Stimulated activated CD4-positive, alpha-beta T cell treated with anti-CD3 and anti-CD28 coated beads, Interleukin-4, amount 100 ng/mL, for 4 hours (primary cell): ENCODE measurements at places on chromosomes 1 and 21.
A peak's percentile ranks its signal among the peaks of the same experiment; 100 is the strongest.

GRCh38 chr1:189646066-189646465 lies 831.6 kb downstream of the BRINP3 start:
- no peak for DNase-seq

DNA sequence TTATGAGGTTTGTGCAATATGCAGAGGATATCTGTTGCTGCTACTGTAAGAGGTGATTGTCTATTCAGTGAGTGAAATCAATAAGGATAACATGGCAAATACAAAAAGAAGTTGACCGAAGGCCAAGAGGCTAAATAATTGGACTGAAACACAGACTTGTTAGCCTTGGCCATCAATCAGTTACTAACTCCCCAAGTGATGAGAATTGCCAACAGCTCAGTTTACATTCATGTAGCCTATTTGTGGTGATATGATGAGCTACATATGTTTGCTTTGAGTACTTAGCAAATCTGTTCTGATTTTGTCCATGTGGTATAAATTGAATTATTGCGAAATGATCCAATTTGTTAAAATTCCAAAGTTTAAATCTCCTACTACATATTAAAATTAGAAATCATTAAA lies 68.6 kb upstream of the VAV3 start:
- no peak for DNase-seq

DNA sequence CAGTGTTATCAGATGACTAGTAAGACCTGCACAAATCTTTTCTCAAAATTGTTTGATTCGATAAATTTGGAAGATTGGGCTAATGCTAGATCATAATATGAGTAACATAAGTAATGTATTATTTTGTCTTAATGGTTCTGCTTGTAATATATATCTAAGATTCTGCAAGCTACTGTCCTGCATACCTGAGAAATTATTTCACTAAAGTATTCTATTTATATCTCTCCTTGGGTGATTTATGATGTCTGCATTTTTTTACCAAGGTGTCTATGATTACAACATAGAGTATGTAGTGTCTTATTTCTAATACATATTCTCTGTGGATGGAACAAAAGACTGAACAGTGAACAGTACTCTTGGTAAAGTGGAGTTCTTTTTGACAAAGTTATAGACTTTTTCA lies 166.6 kb downstream of the CLEC20A start:
- DNase-seq = no peak

GRCh38 chr1:31208361-31208945 lies 31.2 kb downstream of the NKAIN1 start:
- DNase-seq = no peak

- DNase-seq = peak; percentile 10
Measured at GRCh38 chr1:32180186-32181060, 948 bp downstream of the TXLNA start.

DNA sequence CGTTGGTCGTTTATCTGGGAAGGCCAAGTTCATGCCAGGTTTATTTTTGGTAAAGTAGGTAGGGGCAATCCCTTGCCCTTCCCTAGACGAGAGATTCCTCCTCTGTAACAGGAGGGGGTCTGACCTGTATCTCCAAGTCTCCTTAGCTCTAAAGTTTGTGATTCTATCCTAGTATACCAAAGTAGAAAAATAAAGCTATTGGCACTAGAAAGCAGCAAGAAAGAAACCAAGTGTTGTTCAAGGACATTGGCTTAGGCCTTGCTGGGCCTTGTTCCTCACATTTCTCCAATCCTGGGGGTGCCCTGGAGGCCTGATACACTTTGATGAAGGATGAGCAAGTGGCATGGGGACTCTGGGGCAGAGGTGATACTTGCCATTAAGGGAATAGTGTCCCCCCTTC lies 814 bp downstream of the MTARC2 start:
- DNase-seq = no peak

- DNase-seq = no peak
Measured at GRCh38 chr1:246515390-246516005, 8.4 kb upstream of the SMYD3 start.

DNA sequence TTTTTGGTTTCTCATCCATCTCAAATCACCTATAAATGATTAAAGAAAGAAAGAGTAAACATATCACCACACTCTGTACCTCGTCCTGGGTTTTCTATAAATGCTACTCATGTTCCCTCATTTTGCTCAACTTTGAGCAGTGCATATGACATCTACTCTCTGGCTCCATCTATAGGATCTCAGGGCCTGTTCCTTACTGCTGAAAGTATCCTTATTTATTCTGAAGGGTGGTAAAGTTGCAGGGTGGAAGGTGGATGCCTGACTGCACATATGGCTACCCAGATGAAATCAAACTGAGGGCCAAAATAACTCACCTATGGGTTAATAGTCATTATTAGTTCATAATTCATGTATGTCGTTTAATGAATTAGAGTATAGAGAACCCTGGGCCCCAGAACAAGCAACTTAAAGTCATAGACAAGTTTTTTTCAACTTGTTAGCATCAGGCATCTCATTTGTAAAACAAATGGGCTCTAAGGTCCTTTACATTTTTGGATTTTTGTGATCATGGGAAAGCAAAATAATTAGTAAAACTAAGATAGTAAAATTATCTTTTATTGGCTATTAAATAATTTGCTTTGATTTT lies 46.5 kb downstream of the NCF2 start:
- DNase-seq = no peak

GRCh38 chr1:36455386-36455785 lies 5.1 kb upstream of the OSCP1 start:
- no peak for DNase-seq

GRCh38 chr1:65255035-65255655 lies 54.2 kb upstream of the DNAJC6 start:
- no peak for DNase-seq

DNA sequence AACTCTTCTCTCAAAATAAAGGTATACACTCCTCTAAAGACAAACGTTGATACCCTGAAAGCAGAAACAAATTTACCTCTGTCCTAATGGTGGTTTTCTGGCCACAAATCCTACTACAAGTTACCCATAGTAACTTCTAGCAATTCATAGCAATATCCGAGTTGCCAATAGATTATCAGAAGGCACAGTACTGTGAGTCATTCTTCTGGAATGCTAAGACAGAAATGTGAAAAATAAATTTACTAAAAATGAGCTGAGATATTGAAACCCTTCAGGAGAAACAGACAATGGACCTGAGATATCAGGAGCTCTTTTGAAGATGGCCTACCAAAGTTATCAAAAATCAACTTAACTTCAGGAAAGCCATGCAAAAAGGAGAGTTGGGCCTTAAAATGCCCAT lies 715.0 kb upstream of the ADAMTS5 start:
- no peak for DNase-seq

DNA sequence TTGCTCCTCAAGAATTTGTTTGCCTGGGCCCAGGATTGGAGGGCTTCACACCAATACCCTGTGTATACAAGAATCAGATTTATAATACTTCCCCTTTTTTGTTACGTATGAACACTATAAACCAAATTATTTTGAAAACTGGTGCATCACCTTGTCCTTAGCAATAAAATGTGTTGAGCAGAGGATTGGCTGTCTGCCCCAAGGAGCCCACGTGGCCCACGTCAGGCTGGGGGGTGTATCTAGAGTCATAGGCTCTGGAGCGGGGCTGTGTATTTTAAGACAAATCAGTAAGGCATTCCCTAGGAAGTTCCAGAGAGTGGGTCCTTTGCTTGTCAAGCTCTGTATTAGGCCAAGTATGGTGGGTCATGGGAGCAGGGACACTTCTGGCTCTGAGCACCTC lies 2.0 kb upstream of the ST3GAL3 start:
- no peak for DNase-seq

- DNase-seq = no peak
Measured at GRCh38 chr1:154154534-154155191, at the start of gene NUP210L. Gene NUP210L (minus strand): TSS chr1:154155073.

GRCh38 chr1:187244623-187245022 lies 415.9 kb downstream of the PLA2G4A start:
- no peak for DNase-seq

DNA sequence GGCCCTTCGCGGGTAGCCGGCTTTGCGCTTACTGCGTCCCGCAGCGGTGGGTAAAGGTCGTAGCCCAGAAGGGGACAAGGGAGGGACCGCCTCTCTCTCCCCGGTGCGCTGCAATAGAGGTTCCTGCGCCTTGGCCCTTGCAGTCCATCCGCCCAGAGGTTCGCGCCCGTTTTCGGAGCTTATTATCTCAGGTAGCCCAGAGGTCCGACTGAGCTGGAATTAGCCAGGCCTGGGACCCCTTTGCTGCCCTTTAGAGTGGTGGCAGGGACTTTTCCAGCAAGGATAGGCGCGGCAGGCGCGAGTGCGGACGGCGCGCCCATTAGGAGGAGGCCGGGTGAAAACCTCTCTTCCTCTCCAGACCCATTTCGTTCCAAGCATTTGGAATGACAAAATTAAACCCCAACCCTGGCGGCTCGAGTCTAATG lies 5.0 kb downstream of the LHX4 start:
- no peak for DNase-seq

DNA sequence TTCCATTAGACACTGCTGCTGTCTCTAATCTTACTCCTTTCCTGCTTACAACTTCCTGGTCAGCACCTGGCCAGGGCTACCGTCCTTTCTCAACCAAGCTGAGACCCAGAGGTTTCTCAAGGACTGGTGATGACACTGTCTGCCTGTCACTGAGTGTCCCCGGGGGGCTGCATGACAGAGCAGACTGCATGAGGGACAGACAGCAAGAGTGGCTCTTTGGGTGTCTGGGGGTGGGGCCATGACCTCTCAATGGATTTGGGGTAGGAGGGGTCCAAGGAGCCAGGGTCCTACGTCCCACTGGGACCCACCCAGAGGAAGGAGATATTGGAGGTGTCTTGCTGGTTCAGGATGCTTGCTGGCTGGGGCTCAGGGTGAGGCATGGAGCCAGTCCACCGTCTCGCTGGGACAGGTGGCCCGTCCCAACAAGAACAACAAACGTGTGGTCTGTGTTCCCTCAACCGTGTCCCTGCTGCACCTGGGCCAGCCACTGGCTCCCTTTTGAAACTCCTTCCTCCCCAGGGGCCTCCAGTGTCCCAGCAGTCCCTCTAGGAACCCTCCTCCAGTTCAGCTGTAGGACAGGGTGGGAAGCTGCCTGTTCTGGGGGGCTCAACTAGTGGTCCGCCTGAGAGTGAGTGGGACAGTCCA lies 344.6 kb upstream of the AJAP1 start:
- DNase-seq = no peak

DNA sequence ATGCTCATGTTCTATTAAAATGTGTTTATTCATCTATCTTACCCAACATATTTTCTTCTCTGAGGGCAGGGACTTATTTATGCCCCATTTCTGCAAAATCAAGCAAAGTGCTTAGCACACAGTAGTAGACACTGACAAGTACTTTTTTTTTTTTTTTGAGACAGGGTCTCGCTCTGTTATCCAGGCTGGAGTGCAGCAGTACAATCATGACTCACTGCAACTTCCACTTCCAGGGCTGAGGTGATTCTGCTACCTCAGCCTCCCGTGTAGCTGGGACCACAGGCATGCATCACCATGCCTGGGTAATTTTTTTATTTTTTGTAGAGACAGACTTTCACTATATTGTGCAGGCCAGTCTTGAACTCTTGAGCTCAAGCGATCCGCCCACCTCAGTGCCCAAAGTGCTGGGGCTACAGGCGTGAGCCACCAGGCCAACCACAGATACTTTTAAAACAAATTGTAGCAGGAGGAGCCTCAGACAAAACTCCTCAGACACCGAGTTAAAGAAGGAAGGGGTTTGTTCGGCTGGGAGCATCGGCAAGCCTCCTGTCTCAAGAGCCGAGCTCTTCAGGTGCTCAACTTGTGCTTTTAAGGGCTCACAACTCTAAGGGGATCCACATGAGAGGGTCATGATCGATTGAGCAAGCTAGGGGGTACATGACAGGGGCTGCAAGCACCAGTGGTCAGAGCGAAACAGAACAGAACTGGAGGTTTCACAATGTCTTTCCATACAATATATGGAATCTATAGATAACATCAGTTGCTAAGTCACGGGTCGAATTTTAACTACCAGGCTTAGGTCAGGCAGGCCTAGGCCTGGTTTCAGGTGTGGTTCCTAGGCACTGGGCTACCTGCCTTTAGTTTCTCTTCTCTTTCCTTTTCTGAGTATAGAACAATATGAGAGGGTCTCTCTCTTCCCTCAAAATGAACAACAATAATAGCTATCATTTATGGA lies 5.7 kb upstream of the TMEM167B start:
- DNase-seq = no peak

DNA sequence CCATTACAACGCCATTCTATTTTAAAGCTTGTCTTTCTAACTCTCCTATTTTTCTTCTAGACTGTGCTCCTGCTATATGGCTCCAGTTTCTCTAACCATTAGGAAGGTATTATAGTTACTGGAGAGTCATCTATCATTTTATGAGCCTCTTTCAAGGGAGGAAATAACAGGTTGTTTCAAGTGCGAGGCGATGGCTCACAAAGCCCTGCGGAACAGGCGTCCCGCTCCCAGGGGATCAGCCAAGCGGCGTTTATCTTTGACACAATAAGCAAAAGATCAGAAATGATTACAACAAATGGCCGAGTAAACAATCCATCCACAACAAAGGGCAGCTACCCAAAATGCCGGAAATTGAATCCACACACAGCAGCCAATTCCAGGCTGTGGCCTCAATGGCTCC lies 249.5 kb upstream of the POU3F1 start:
- DNase-seq = no peak

DNA sequence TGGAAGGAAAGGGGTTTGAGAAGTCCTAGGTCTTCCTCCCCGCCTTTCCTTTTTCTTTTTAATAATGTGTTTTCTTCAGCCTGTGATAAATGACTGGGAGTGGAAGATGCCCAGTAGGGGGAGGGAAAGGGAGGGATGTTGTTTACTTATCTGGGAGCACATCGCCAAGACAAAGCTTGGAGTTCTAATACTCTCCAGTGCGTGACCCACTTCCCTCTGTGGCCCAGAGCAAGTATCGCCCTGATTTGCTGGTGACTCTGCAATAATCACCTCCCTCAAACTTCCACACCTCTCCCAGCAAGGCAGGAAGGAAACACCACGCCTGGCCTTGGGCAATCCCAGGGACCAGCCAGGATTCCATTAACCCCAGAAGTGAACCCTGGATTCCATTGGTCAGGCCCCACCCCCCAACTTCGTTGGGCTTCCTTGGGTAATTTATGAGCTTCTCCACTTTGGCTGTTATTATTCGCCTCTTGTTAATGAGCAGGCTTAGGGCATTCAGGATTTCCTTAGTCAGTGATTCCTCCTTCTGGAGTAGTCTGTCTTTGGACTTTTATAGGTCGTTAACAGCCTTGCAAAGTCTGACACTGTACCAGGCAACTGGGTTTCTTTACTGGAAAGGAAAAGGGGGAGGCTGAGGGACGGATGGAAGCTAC lies 24.3 kb upstream of the GRHL3 start:
- DNase-seq = no peak

DNA sequence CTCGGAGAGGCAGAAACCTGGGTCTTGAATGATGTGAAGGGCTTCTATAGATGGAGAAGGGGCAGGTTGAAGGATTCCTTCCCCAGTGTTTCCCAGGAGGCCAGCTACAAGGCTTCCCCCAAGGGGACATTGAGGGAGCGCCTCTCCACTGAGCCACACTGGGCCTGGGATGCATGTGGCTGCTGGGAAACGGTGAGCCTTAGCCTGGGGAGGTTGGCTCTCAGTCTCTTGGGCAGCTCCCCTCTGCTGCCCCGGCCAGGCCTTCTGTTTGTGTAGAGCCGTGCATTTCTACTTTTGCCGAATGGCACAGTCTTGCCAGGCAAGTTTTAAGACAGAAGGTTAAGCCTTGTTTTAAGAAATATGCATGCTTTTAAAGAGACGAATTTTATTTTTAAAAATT lies 254.4 kb upstream of the POU3F1 start:
- no peak for DNase-seq

- no peak for DNase-seq
Measured at GRCh38 chr1:79497193-79497773, 490.8 kb upstream of the ADGRL4 start.

GRCh38 chr1:170356585-170356984 lies 175.4 kb upstream of the GORAB start:
- DNase-seq = no peak
